ENCODE measurements at places on chromosomes 6 and 20.

- no peak for DNase-seq
Observed at GRCh38 chr6:51495610-51496396, 591.6 kb downstream of the PKHD1 start.

DNA sequence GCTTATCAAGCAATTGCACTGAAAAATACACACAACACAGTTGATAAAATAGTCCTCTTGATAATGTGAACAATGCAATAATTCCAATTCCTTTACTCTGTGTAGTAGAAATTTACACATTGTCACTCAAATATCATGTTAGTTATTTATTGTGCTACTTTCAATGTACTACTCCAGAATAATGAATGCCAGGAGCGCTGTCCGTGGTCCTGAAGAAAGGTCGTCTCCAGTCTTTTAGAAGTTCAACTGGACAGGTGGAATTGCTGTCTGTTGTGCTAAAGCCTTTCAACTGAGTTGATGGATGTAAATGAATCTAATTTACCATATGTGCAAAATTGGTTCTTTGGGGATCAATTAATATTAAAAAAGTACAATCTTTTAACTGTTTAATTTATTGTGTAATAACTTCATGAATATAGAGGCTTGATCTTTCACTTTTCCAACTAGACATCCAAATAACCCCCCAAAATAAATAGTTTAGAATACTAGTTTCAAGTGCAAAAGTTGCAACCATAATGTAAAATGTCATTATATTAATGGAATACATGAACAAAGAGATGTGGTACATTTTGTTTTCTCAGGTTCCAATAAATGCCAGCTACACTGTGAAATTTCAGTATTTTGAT lies 3.2 kb downstream of the GRIK2 start:
- DNase-seq, result no peak

DNA sequence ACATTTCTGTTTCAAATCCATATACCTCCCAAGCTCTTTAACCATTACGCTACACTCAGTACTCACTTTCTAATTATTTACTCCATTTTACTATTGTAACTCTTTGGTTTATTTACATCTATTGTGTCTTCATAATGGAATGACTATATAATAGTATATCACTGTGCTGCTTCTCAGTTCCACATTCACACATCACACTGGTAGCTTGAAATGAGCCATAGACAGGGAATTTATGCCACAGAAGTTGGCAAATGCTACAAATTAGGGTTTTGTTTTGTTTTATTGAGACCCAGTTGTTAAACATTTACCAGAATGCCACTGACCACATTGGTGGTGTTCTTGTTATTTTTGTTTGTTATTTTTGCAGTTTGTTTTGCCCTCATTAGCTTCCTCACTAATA lies 213.9 kb downstream of the KCNQ5 start:
- no peak for DNase-seq

GRCh38 chr20:44848254-44849015 lies 37.1 kb upstream of the YWHAB start:
- no peak for DNase-seq

DNA sequence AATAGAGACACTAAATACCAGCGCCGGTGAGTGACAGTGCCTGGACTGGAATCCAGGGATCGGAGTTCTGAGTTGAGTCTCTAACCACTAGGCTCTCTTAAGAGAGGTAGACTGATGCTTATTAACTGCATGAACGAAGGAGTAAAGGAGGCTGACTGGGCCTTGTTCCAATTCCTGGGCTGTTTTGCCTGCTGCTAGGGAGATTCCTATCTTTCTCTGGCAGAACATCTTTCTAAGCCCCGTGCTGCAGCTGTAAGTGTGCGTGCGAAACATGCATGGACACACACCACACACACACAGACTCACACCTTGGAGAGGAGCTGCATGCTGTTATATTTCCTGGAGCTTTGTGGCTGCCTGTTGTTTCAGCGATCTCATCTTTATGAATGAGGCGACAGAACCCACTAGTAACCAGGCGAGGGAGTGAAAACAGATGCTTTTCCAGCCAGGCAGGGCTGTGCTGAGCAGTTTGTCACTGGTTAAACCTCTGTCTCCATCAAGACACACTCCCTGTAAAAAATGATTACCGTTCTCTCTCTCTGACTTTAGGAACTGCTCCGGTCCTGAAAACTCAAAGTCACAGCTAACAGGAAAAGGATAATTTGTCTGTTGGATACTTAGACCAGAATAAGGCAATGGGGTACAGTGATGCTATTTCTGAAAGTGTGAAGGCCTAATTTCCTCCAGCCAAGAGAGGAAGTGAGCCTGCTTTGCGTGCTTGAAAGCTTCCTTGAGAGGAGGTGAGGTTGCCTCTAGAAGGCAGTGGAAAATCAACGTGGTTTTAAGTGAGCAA lies 157.4 kb upstream of the ZNF217 start:
- DNase-seq, result no peak

GRCh38 chr6:138724015-138724414 lies 49.6 kb upstream of the CCDC28A start:
- no peak for DNase-seq

GRCh38 chr6:41470331-41471063 lies 75.7 kb upstream of the FOXP4 start:
- no peak for DNase-seq

DNA sequence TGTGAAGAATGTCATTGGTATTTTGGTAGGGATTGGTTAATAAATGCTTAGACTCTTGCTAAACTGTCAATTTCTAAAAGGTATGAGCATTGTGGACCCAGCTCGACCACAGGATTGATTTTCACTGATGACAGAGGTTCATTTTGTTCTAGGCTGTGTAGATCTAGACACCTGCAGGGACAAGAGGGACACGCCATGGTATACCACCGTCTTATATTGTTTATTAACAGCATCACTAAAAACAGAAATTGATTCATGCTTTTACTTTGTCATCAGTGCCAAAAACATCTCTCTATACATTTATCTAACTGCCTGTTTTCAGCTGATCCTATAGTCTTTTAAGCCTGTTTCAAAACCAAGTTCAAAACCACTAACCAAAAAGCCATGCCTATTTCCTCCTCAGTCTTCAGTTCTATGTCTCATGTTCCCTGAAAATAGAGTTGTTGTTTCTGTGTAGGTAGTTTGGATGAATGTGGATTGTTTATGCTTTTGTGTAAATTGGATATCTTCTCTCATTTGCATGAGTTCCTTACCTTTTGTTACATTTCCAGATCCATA lies 109.8 kb downstream of the JAG1 start:
- DNase-seq, result no peak

GRCh38 chr6:112651239-112651638 lies 304.1 kb downstream of the RFPL4B start:
- DNase-seq, result no peak

DNA sequence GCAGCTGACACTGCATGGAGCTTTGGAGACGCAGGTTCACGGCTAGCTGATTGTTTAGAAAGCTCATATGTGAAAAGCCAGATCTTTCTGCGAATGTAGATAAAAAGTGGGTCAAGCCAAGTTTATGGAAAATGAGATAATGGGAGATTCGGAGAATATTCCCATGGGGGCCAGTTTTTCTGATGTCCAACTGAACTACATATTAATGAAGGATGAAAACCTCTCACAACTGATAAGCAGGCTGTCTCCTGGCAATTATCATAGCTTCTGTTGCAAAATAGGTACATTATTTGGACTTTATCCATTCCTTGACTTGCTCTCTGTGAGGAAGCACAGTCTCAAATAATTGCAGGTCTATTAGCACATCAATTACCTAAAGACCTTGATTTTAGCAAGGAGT lies 21.1 kb downstream of the HDGFL1 start:
- DNase-seq, result no peak

DNA sequence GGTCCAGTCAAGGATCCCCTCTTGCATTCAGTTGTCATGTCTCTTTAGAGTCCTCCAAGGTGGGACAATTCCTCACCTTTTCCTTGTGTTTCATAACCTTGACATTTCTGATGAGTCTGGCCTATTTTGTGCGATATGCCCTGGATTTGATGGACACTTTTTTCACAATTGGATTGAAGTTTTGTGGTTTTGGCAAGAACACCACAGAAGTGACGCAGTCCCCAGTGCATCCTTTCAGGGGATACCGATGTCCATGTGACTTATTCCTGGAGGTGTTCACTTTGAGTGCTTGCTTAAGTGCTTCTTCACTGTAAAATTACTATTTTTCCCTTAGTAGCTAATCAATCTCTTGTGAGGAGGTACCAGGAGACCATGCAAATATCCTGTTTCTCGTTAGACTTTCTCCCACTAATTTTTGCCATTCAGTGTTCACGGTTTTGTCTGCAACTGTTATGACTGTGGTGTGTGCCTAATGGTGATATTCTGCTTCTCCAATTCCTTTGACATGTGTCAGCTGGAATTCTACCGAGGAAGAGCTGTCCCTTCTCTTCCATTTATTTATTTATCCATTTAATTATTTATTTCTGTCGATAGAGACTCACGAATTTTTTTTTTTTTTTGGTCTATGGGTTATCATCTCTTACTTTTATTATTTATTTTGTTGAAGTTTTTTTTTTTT lies 30.8 kb downstream of the BPIFB4 start:
- DNase-seq, result no peak

DNA sequence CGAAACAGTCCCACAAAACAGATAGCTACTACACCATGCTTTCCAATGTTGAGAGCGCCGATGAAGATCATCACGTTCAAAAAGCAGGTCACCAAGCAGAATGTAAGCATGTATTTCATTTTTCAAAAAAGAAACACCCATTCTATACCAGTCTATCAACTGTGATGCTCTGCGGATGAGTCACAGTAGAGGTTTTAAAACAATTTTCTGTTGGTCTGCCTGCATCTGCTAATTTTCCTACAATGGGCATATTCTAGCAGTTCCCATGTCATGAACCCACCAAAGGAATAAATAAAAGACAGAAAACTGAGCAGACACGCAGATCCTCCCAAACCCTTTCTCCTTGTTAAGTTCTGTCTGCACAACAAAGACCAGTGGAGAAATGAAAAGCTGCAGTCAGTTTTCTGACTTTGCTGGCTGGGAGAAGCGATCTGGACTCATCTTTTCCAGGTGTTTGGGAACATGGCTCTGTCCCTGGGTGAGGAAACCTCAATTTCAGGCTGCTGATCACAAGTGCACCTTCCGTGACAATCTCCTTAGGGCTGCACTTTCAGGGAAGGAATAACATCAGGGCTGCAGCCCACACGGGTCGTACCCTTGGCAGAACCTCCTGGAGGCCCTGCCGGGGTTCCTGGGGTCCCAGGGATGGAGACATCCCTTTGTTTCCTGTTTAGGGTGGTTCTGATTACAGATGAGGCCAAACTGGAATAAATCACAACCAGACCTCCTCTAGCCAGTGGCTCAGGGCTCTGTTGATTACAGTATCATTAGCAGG lies 200.1 kb downstream of the BMP7 start:
- DNase-seq, result no peak

- DNase-seq, result no peak
Observed at GRCh38 chr6:4388675-4389074, 253.3 kb upstream of the ECI2 start.

DNA sequence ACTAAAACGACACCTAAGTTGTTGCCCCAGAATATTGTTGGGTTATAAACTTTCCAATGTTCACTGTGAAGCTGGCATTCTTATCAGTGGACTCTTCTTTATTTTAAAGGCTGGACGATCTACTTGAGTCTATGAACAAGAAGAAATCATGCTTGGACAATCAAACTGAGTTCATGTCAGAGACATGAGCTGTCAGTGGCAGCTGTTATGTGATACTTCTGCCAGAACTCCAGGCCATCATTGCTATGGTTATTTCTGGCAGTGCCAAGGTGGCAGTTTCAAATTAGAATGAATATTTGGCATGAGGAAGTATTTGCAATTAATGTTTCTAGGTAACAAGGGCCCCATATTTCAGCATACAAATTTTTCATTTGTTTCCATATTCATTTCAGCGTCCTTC lies 417.3 kb downstream of the LMBRD1 start:
- no peak for DNase-seq

DNA sequence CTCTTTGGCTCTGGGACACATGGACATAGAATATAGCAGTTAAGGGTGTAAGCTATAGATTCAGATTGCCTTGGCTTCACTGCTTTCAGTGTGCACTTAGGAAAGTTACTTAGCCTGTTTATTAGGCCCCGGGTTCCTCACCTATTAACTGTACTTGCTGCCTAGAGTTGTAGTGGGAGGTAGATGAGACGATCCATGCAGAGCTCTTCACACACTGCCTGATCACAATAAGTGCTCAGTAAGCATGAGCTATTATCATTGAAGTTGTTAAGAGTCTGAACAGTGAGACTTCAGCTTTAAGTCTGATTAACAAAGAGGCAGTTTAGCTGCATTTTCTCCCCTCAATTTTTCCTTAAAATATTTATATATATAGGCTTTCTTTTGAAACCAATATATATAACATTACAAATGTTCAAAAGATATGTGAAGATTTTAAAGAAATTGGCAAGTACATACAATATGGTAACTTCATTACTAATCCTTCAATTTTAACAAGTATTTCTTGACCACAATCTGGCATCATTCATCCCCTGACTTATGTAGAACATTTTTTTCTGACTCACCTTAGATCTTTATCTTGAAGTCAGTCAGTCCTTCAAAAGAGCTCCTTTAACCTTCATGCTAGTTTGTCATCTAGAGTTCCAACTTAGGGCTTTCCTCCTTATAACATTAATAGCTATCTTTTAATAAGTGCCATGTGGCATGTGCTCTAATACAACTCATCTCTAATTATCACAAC lies 20.5 kb upstream of the SUPT3H start:
- DNase-seq, result no peak

- no peak for DNase-seq
Observed at GRCh38 chr20:47765691-47766594, 19.3 kb downstream of the SULF2 start.

DNA sequence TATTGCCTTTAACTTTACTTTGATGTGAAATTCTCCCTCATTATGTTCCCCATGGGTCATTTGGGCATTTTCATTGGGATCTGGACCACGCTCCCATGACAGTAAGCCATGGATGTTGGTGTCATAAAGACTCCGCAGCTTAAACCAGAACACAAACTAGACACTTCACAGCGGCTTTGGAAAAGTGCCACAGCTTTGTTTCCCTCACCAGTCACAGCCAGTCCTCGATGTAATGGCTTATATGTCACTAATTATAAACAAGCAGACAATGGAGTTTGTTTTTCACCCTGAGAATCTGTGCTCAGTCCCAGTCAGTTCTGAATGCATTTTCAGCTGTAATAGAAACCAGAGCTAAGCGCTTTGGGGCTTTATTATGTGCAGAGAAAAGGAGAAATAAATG lies 23.2 kb upstream of the DAAM2 start:
- no peak for DNase-seq

GRCh38 chr6:83307849-83308248 lies 114.7 kb downstream of the RWDD2A start:
- DNase-seq, result no peak

- no peak for DNase-seq
Observed at GRCh38 chr6:44594481-44594880, 207.0 kb downstream of the CDC5L start.

GRCh38 chr6:150930841-150931240 lies 65.3 kb downstream of the MTHFD1L start:
- DNase-seq, result no peak

- DNase-seq, result no peak
Observed at GRCh38 chr20:2871111-2871465, 2.2 kb upstream of the PTPRA start.

DNA sequence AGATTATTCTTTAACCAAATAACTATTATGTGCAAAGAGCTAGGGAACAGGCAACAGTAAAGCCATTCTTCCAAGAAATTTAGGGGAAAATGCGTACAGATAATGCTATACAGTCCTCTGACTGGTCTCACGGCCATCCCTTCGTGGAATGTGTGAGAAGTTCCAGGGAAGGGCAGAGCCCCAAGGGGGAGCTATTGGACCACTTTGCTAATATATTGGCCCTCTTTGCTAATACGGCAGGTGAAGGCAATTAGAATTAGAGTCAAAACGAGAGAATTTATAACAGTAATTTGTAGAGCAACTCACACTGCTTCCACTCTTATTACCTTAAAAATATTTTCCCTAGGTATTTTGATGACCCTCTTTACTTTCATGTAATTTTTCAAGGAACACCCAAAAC lies 140.4 kb downstream of the IMPG1 start:
- DNase-seq, result no peak
